NCI-H748 treated with DMSO at 0.1 percent for 48 hours (cell line): ENCODE measurements at places on chromosomes 6 and 20.

DNA sequence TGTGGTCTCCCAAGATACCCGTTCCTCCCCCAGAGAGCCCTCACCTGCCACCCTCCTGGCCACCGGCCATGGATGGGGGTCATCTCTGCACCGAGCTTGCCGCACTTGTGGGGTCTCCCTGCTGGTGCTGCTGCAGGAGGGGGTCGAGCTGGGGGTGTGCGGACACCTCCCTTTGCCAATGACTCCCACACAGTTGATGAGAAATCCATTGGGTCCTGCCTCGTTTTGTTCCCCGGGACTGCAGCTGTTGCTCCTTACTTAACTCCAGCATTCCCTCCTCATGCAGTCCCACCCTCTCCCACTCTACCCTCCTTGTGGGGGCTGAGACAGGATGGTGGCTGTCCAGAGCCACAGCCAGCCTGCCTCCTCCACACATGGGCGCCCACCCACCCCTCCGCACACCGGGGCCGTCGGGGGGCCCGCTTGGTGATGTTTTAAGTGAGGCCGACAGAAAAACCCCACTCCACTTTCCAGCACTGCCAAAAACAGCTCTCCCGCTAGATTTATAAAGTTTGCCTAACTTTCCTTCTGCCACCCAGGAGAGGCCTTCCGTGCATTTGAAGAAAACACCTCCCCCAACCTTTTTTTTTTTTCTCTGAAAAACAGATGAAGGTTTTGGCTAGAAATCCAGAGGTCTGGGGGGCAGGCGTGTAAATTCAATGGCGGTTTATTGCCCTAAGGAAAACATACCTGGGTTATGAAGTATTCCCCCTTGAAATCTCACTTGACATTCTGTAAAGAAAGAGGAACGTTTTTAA is 53.5 kb upstream of the APCDD1L start:
- no peak for DNase-seq

DNA sequence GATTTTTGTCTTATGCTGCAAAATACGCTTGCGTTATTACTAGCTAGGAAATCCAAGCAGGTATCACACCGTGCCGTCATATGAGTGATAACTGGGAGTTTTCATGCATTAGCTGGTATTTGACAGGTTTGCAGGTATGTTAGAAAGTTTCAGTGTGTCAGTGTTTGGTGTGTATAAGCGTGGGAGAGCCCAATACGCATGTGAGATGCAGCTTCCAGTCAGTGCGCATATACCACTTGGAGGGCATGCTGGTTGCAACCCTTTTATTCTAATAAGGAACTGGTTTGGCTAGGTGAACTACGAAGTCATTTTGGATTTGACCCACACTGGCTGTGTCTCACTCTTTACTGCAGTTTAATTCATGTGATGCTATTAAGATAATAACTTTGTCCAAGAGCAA is 35.1 kb downstream of the JARID2 start:
- DNase-seq, result no peak

DNA sequence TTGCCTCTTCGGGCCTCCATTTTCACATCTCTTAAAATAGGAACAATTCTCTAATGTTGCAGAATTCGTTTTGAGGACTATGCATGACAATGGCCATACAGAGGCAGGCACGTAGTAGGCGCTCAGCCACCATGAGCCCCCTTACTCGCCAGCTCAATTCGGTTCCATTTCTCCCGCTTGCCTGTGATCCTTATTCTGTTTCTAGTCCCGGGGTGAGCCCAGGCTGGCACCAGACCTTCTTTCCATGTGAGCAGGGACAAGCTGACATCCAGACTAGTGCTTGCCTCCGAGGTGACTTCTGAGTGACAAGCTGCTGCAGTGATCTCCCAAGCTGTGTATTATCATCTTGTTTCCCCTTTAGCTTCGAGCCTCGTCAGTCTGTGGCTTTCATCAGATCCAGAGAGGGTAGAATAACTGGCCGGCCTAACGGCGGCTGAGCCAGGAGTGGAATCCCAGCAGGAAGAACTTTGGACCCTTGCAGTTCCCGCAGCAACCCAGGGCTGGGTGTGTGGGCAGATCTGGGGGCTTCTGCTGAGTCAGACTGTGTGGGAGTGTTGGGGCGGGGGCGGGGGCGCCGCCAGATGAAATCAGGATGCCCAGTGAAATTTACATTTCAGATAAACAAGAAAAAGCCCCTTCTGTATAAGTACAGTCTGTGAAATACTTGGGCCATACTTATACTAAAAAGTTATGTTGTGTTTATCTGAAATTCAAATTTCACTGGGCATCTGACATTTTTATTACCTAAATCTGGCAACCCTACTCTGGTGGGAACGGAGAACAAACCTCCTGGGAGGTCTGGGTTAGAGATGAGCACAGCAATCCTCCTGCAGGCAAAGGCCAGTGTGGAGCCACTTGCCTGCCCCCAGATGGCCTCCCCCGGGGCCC is 10.9 kb downstream of the BANF2 start:
- no peak for DNase-seq

GRCh38 chr6:133610227-133610840 is 278.6 kb upstream of the TCF21 start:
- DNase-seq, result no peak

DNA sequence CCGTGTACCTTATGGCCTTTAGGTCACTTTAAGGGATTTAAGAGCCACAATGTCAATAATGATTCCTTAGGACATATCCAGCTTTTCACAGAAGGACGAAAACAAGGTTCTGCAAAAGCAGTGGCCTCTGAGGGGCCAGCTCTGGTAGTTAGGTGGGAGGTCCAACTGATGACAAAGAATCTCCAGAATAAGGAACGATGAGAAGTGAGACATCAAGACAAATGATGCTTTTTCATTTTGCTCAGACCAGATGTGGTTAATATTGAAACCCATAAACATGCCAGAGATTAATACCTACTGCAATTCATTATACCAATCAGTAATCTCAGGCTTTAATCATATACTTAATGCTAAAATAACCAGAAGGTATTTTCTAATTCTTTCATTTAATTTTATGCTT is 1.9 kb downstream of the C6orf58 start:
- DNase-seq, result no peak

DNA sequence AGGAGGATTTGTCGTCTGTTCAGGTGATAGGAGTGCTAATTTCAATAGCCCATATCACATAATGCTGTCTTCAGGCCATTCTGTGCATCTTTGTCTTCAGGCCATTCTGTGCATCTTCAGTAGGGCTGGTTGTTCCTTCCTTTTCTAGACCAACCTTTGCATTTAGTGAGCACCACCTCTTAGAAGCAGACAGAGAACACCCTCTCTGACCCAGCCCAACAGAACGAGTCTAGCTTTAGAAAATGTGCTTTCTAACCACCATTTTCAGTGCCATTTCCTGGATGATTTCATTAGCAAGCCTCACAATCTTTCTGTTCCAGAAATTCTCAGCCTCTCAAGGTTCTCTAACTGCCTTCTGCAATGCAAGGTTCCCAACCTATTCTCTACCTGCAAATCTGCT is 215.3 kb upstream of the KCNQ5 start:
- no peak for DNase-seq

- no peak for DNase-seq
These were observed 59.4 kb downstream of the INSM1 start for GRCh38 chr20:20427227-20427864.

GRCh38 chr6:43834528-43835155 is 64.6 kb downstream of the VEGFA start:
- no peak for DNase-seq

GRCh38 chr6:148392671-148393070 is 50.0 kb downstream of the SASH1 start:
- no peak for DNase-seq

- DNase-seq, result no peak
These were observed 17.0 kb upstream of the STX11 start for GRCh38 chr6:144133225-144133821.

- DNase-seq, result no peak
These were observed 22.7 kb downstream of the MAPK14 start for GRCh38 chr6:36050305-36050704.

GRCh38 chr6:51147756-51148155 is 329.1 kb downstream of the TFAP2B start:
- DNase-seq, result no peak

DNA sequence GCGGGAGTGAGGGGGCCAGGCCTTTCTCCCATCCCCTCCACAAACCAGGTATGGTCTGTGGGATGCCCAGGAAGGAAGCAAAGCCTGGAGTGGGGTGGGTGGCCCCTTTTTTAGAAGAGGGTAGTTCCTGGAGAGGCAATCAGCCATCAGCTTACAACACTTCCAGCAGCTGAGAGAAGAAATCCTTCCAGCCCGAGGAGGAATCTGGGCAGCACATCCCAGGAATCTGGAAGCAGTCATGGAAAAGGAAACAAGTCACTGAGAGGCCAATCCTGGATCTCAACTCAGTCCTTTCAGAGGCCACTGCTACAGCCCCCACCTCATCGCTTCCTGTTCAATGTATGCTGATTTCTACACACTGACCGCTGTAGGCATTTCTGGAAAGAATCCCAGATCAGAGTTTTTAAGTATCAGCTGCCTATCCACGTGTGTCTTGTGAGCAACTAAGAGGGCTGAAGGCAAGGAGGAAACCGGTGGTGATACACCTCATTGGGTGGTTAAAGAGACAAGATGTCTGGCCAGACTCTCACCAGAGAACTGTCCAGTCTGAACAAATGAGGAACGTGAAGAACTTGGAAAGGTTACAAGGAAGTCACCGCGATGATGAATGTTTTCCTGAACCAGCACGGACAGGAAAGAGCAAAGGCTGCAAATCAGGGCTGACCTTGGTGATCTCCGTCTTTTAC is 92.9 kb upstream of the SHLD1 start:
- DNase-seq, result no peak

DNA sequence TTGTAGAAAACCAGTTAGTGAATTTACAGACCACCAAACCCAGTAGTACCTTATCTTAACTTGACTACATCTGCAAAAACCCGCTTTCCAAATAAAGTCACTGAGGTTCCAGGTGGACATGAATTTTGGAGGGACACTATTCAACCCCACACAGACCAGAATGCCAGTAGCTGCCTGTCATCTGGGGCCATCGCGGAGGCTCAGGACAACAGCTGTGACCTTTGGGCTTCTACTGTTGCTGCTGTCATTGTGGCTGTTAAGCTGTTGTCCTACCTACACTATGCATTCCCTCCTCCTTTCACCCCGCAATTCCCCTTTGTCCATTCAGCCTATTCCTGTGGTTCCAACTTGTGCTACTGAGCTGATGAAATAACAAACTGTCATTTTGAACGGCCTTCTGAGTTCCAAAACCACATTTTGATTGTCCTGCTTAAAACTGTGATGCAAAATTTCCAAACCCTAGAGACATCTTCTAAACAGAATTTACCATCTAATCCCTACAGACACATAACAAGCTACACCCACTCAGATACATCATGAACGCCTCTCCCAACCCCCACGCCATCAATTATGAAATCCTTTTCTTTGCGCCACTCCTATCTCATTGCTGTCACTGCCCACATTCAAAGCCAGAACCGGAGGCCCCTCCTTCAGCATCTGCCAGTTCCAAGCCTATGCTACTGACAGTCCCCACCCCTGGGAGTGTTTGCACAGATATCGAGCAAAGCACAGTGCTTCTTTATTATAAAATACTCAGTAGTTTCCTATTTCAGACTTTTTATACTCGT is 125.0 kb downstream of the C6orf118 start:
- DNase-seq, result peak; percentile 83

DNA sequence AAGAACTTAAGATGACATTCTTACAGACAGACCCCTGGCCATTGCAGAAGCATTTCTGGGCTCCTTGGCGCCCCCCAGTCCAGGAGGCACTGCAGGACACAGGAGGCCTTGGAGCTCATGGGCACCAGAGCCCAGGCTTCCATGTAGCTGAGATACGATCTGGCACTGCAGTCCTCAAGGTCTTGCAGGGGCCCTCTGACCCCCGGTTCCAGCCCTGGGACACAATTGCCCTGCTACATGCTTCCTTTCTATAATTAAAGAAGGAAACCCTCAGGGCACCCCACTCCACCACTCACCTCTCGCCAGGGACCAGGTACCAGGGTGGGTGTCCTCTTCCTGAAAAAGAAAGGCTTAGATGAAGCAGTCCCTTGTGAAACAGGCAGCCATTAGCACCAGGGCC is 33.6 kb downstream of the WFDC3 start:
- no peak for DNase-seq

DNA sequence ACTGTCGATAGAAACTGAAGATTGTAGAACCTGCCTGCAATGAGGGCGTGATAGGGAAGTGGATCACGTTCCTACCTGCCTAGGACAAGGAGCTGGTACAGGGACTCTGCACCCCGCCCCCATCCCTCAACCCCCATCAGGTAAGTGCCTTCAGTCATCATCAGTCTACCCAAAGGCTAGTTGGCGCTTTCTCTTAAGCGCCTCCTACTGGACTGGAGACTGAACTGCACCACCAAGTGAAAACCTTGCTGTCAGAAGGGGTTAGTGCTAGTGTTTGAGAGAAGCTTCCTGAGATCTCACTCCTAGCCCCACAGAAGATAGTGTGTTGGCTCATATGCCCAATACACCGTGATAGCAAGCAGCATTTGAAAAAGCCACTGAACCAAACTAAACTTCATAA is 706.5 kb upstream of the MAN1A1 start:
- DNase-seq, result no peak

DNA sequence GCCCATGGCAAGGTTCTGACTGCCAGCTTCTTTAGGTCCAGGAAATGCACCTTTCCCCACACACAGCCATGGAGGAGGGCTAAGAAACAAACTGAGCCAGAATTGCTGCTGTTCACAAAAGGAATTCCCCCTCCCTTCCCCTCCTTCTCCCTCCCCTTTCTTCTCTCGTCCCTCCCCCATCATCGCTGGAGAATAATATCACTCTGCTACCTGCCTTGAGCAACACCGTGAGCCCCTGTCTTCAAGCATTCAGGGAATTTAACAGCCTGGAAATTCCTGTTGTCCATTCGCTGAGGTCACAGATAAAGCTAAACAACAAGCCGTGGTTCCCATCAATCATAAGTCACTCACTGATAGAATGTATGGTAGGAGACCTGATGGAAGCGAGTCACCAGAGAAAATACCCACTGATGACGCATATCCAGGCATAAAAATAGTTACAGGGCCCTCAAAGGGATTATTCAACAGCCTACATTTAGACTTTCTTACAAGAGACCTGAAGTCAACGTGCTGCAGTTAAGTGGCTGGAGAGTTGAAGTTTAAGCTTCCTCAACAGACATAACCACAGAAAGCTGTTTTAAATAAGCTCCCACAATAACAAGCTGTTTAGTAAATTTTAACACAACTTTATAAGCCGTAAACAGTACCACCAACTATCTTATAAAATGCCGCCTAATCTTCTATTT is 59.7 kb downstream of the HIVEP2 start:
- DNase-seq, result no peak

DNA sequence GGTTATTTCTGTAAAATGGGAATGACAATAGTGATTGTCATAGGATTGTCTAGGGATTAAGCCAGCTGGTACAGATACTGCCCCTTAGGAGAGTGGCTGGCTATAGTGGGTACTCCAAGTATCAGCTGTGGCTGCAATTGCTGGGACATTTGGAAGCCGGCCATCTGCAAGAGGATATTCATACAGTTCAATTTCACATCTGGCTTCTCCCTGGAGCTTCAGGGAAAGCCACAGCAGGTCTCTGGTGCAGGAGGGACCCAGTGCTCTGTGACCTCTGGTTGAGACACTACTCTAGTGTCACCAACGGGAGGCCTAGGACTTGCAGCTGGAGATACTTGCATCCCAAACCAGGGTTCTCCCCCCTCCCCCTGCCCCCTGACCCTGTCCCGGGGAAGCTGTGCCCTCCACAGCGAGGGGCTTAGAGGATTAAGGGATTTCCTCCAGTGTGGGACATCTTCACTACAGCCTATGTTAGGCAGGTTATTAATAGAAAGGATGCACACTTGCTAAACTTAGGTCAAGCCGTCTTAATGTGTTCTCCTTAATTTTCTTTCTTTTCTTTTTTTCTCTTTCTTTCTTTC is 2.7 kb downstream of the SLC2A10 start:
- DNase-seq, result no peak

- DNase-seq, result no peak
These were observed 19.3 kb downstream of the FGD2 start for GRCh38 chr6:37024656-37025337.
